NCI-H1105 (cell line): ENCODE measurements at places on chromosomes 3 and 15.

DNA sequence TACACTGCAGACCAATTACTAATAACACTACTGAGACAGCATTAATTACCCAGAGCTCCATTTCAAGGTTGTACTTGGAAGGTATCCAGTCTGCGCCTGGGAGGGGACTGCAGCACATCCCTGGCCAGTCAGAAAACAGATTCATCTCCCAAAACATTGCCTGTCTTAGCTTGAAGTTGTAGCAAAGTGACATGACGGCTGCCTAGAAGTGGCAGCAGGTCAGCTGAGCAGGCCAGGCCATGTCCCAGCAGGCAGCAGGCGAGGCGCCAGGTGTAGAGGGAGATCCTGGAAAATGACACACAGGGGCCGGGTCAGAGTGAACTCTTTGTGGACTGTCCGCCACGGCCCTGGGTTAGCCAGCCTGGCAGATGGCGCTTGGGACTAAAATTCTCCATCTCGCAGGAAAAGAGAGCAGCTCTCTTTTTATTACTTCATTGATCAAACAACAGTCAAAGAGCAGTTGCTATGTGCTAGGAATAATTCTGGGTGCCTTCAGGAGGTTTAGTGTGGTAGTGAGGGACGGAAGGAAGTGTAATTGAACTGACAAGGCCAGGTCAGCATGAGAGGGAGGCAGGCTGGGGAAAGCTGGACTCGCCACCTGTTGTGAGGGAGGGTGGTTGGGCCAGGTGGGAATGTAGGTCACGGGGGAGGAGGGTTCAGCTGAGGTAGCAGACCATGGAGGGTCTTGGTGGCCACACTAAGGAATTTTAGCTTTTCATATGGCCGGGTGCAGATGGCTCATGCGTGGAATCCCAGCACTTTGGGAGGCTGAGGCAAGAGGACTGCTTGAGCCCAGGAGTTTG, 1.3 kb upstream of the MAP6D1 start:
- DNase-seq = peak; percentile 70

- no peak for DNase-seq
These were observed 370.7 kb upstream of the SLCO3A1 start for GRCh38 chr15:91482799-91483198.

GRCh38 chr3:50587806-50588758, 18.8 kb downstream of the HEMK1 start:
- DNase-seq = no peak

DNA sequence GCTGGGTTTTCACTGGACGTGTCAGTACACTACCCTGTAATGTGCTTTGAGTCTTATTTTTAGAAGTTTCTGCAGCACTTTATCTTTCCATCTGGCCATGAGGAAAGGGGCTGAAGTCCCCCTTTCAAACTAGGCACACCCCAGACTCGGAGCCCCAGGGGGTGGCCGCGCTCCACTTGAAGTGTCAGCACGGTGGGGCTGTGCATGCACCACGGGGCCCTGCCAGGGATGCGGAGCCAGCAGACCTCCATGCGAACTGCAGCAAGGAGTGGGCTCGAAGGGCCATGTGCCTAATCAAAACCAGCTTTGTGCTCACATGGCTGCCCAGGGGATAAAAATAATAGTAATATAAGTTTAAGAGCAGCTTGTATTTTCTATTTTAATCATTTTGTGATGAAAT, 100.9 kb upstream of the HACD2 start:
- DNase-seq = no peak

DNA sequence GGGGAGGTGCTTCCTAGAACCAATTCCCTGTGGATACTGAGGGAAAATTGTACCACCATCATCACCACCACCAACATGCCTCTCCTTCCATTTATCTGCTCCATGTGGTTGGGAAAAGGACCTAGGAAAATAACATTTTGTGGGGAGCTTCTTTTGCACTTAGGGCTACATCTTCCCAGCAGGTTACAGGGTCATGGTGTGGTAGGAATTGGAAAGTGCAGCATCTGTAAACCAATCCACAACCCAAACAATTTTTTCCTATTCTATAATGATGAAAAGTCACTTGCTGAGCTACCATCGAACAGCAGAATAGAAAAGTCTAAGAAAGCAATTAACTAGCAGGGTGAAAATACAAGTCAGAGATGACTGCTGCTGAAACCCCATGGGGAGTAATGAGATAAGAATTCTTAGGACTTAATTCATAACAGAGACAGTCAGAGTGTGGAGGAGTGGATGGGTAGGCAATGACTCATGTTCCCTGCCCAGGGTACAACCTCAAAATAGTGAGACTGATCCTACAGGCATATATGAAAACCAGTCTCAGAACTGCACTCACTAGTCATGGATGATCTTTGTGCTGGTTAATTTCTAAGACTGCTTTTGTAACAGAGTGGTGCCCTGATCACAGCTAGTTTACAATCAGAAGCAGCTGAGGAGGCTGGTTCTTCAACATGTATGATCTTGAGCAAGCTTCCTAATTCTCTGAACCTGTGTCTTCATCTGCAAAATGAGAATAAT, 38.1 kb upstream of the LEKR1 start:
- no peak for DNase-seq

- DNase-seq = no peak
These were observed 36.2 kb downstream of the CLDN1 start for GRCh38 chr3:190286014-190286413.

DNA sequence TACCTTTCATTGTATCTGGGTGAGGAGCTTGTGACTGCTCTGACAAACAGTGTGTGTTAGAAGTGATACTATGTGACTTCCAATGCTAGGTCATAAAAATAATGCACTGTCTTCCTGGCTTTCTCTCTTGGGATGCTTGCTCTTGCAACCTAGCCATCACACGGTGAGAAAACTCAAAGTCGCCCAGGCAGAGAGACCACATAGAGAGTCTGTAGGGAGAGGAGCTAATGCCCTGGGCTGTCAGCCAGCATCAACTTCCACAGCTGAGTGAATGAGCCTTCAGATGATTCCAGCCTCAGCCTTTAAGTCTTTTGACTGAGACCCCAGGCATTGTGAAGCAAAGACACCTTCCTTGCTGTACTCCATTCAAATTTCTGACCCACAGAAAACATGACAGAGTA, 220.6 kb upstream of the SGO1 start:
- no peak for DNase-seq

- no peak for DNase-seq
These were observed 177.9 kb downstream of the SATB1 start for GRCh38 chr3:18247139-18247695.

- DNase-seq = peak; percentile 27
These were observed 184.5 kb downstream of the NR1D2 start for GRCh38 chr3:24129549-24129948.

DNA sequence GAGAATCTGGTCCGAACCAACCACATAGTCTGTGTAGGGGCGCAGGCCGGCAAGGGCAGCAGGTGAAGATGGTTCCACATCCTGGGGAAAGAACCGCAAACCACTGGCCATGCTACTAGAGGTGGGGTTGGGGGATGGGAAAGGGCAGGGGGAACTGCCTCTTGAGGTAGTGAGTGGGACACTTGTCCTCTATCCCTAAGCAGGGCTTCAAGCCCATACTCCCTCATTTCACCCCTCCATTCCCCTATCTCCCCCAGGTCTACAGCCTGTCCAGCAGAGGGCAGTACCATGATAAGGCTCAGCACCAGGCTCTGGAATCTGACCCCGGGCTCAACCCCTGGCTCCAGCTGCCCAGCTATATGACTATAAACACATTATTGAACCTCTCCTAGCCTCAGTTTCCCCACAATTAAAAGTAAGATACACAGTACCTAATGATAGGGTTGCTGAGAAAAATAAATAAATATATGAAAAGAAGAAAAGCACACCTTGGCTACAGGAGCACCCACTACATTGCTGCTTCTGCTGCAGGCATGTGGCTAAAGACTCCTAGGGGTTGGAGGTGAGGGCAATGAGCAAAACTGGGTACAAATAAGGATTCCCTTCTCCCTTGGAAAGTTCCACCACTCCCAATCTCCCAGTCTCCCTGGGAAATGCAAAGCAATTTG, 6.3 kb downstream of the GORASP1 start:
- no peak for DNase-seq

DNA sequence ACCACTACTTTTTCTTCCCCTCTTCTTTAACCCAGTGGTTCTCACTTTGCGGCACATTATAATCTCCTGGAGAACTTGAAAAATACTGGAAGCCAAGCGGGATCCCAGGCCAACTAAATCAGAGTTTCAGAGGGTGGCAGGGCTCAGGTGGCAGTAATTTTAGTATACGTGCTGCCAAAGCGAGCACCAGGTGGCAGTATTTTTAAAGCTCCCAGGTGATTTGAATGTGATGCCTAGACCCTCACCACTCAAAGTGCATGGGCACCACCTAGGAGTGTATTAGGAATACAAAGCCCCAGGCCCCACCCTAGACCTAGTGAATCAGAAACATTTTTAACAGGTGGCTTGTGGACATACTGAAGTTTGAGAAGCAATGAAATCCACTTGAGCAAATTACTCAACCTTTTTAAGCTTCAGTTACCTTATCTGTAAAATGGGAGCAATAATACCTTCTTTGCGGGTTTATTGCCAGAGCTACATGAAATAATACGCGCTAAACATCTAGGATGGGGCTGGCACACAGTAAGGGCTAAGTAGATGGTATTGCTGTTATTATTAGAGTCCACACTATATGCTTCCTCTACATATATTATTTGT, 8.3 kb downstream of the B3GALNT1 start:
- peak; percentile 24 for DNase-seq

- DNase-seq = no peak
These were observed 12.1 kb upstream of the DMXL2 start for GRCh38 chr15:51634591-51635198.

- peak; percentile 96 for DNase-seq
These were observed 99.5 kb upstream of the OSBPL11 start for GRCh38 chr3:125694761-125695294.

GRCh38 chr3:7146529-7146928, 285.6 kb downstream of the GRM7 start:
- no peak for DNase-seq

DNA sequence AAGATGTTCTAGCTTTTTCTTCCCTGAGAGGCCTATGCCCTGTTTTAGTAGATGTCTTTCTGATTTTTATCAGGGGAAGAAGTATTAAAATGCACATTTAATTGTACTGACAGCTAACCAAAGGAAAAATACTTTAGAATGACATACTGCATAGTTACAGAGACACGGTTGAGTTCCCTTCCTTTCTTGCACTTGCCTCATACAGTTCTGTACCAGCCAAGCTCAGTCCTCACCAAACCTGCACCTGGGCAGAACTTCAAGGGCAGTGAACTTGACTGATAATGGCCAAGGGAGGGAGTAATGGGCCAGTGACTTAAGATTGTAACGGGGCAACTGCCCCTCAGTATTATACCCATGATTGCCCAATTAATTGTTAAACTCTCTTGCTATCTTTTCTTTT, 34.1 kb upstream of the RASGRP1 start:
- no peak for DNase-seq
